ENCODE measurements at places on chromosomes 11 and 22. TPM values are rescaled to one million over a fixed set of nuclear protein-coding genes. Genes with fewer than 3 reads are reported as not detected.

SNX32 gene
- total RNA-seq, result 1.6 TPM

- no peaks in the 10 kb centered on the region for H3K27me3 ChIP-seq
- DNase-seq, result peak; percentile 61
- no peak overlapping the region for H3K27ac ChIP-seq
- peaks cover 54% of the 10 kb centered on the region for H3K4me1 ChIP-seq
- H3K36me3 ChIP-seq, result peaks cover 30% of the 10 kb centered on the region
These were observed 11.5 kb downstream of the PARVG start for GRCh38 chr22:44192098-44192815.

DCDC1 gene
- not detected for total RNA-seq

- no peak overlapping the region for H3K4me3 ChIP-seq
- no peaks in the 10 kb centered on the region for H3K36me3 ChIP-seq
- no peaks in the 10 kb centered on the region for H3K4me1 ChIP-seq
- H3K27me3 ChIP-seq, result peaks cover 54% of the 10 kb centered on the region
- no peak for DNase-seq
These were observed 2.8 kb downstream of the MYOD1 start for GRCh38 chr11:17722000-17722643.

SPON1 gene
- total RNA-seq, result 0.45 TPM

- peak overlapping the region; percentile 73 for H3K4me3 ChIP-seq
- peaks cover 7% of the 10 kb centered on the region for H3K36me3 ChIP-seq
- H3K4me1 ChIP-seq, result peaks cover 90% of the 10 kb centered on the region
These were observed 21.1 kb upstream of the TMPRSS13 start for GRCh38 chr11:117950301-117950700.

- no peak for DNase-seq
- peaks cover 14% of the 10 kb centered on the region for H3K27me3 ChIP-seq
- H3K27ac ChIP-seq, result no peak overlapping the region
- no peaks in the 10 kb centered on the region for H3K36me3 ChIP-seq
These were observed 102.1 kb downstream of the RASSF10 start for GRCh38 chr11:13110929-13111812.

All from activated CD4-positive, alpha-beta memory T cell treated with anti-CD3 and anti-CD28 coated beads, Interleukin-2, amount 10 ng/mL, durations not matched to agents 7 days and 5 days (primary cell).